ENCODE measurements at places on chromosomes 12 and 14. TPM values are rescaled to one million over a fixed set of nuclear protein-coding genes. Genes with fewer than 3 reads are reported as not detected.

- DNase-seq, result no peak
Observed at GRCh38 chr12:106429043-106429552, 71.5 kb downstream of the POLR3B start.

DNA sequence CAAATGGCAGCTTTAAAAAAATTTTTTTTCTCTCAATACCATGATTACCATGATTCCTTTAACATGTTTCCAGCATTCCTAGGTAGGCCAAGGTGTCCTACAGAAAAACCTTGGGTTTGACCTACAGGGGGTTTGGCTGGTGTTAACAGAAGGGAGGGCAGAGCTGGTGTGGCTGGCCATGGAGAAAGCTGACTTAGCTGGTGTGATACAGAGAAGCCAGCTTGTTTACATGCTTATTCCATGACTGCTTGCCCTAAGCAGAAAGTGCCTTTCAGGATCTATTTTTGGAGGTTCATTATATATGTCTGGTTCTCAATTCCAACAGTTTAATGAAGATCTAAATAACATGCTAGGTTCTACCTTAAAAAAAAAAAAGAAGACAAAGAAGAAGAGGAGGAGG is 68.6 kb downstream of the EEA1 start:
- no peak for DNase-seq

- DNase-seq, result no peak
Observed at GRCh38 chr14:29853272-29853671, 74.4 kb downstream of the PRKD1 start.

- no peak for DNase-seq
Observed at GRCh38 chr14:43778937-43779639, 728.0 kb downstream of the FSCB start.

GRCh38 chr12:71731439-71732356 is 23.0 kb upstream of the RAB21 start:
- no peak for DNase-seq

- no peak for DNase-seq
Observed at GRCh38 chr12:81572411-81572810, 186.7 kb downstream of the PPFIA2 start.

- no peak for DNase-seq
Observed at GRCh38 chr12:64237382-64237781, 15.3 kb upstream of the KICS2 start.

Gene PALS1
- 17.9 TPM for total RNA-seq

Gene ASCL1
- 8.2 TPM for total RNA-seq

DNA sequence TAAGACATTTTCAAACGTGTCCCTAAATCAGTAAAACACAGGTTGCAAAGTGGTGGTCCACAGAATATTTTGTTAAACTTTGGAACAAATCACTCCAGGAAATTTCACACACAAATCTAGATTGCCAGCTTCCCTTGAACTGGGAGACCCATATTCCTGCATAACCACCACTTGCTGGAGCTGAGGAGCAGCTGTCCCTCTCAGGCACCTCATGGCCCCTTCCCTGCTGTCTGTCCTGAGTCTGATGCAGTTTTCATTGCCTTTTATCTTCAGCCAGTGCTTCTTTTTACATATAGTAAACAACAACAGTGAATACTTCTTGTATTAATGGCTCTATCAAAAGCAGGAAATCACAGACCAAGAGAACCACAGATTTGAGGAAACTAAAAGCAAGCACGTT is 289.3 kb downstream of the MED13L start:
- DNase-seq, result no peak

Measured in frontal cortex (tissue), 4 donors.